ENCODE measurements at places on chromosomes 3 and 15.

DNA sequence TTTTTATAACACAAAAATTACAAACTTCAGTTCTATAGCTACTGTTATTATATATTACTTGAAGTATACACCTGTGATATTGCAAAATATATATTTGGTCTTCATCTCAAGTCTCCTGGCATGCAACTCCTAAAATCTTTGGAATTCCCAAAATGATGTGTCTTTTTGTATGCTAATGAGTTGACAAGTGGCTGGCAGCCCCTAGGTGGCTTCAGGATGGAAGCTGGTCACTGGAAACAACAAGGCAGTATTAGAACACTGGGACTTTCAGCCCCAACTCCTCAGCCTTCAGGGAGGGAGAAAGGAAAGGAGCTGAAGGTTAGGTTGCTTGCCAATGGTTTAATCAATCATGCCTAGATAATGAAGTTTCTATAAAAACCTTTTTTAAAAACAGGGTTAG, 112.0 kb downstream of the SCAPER start:
- H3K4me3 ChIP-seq, result no peak overlapping the region
- peaks cover 23% of the 10 kb centered on the region for H3K36me3 ChIP-seq
- no peaks in the 10 kb centered on the region for H3K4me1 ChIP-seq
- H3K27me3 ChIP-seq, result no peaks in the 10 kb centered on the region

DNA sequence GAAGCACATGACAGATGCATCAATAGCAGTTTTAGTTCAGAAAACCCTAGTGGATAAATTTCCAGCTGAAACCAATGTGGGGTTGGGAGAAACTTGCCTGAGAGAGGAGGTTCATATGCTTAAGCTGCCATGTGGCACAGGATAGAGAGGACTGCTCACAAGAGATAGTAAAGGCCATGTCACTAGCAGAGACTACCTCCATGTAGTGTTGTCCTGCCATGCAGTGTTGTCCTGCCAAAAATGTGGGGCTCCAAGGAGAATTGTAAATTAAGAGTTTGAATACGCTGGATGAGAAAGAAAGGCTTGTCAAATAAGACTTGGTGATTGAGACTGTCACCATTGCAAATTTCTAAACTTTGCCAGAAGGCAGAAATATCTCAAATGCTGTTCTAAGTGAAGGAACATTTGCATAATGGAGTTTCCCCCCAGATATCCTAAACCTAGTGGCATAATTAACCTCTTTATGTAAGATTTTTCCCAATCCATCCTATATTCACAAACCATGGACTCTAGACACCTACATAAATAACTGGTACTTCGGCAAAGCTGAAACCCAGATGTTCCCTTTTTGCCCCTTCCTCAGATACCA, 938.3 kb upstream of the ALCAM start:
- no peak overlapping the region for H3K4me3 ChIP-seq
- H3K27ac ChIP-seq, result no peak overlapping the region
- no peaks in the 10 kb centered on the region for H3K4me1 ChIP-seq
- H3K36me3 ChIP-seq, result no peaks in the 10 kb centered on the region
- H3K27me3 ChIP-seq, result no peaks in the 10 kb centered on the region
- no peak for DNase-seq

DNA sequence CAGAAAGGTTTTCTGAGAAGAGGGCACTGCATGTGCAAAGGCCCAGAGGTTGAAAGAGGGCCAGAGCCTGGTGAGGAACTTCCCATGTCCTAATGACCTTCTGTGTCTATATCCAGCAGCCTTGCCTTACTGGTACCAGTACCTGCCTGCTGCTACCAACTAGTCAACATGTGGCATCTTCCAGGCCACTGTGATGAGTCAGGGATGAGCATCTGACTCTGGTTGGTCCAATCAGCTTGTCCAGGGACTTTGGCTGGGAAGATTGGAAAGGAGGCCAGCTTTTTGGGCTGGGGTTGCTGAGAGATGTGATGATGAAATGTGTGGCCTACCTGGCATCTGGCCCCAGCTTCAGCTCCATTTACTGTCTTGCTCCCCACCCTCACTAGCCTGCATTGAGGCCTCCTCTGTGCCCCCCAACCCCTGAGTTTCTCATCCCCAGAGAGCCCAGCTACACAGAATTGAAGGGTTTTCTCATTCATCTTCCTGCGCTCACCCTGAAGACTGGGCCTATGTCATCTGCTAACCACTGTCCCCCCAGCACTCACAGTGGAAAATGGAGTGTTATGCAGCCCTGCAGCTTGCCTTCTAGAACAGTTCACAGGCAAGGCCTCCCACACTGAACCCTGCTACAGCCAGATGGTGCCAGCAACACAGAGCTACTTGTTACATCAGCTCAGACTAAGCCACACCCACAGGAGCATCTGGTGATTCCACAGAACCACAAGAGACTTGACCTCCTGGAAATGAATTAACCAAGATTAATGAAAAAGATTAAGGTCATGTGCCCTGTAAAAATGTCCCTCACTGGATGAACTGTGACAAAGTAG, 1.3 kb upstream of the TWF2 start:
- H3K36me3 ChIP-seq, result peaks cover 29% of the 10 kb centered on the region
- peak overlapping the region; percentile 97 for H3K4me3 ChIP-seq
- no peak for DNase-seq

DNA sequence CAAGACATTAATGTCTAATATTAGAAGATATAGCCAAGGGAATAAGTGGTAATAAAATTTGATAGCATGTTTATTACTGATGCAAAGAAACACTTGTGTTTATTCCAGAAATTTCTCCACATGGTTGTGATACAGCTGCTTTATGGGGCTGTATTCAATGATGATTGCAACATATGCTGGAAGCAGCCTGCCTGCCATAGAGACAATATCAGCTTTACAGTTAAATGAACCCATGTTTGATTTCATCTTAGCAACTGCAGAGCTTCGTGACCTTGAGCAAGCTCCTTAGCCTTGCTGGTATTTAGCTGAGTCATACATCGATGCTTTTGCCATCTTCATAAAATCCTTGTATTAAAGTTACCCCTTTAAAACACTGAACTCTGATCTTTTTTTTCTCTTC, 168.1 kb upstream of the STAC start:
- H3K4me1 ChIP-seq, result no peaks in the 10 kb centered on the region
- no peaks in the 10 kb centered on the region for H3K36me3 ChIP-seq
- DNase-seq, result no peak
- H3K27ac ChIP-seq, result no peak overlapping the region
- no peak overlapping the region for H3K4me3 ChIP-seq

DNA sequence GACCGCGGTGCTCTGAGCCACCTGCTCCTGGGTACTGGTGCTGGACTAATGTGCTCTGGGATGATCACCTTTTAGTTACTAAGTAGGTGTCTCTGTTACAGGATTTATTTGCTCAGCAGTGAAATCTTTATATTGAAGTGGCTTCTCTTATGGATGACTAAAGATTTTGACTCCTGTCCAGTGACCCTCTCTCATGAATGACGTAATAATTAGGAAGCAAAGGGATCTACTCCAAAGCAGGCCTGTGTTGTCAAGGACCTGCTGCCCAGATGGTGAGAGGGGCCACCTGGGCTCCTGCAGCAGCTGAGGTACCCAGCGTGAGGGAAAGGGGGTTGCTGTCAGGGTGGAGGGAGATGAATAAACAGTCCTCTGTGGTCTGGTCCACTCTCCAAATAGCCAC, 263.6 kb downstream of the GABRG3 start:
- no peaks in the 10 kb centered on the region for H3K27me3 ChIP-seq
- H3K4me3 ChIP-seq, result no peak overlapping the region
- no peak for DNase-seq
- H3K27ac ChIP-seq, result no peak overlapping the region
- no peaks in the 10 kb centered on the region for H3K4me1 ChIP-seq
- no peaks in the 10 kb centered on the region for H3K36me3 ChIP-seq

GRCh38 chr15:70428211-70428822, 330.6 kb upstream of the TLE3 start:
- H3K36me3 ChIP-seq, result peaks cover 3% of the 10 kb centered on the region
- DNase-seq, result no peak
- H3K4me1 ChIP-seq, result peaks cover 16% of the 10 kb centered on the region

GRCh38 chr3:48915296-48915695, 3.3 kb upstream of the ARIH2 start:
- DNase-seq, result no peak
- no peak overlapping the region for H3K4me3 ChIP-seq
- H3K4me1 ChIP-seq, result peaks cover 12% of the 10 kb centered on the region
- peaks cover 24% of the 10 kb centered on the region for H3K36me3 ChIP-seq
- no peak overlapping the region for H3K27ac ChIP-seq

All from effector memory CD8-positive, alpha-beta T cell (primary cell).